Esophagus squamous epithelium (tissue), 5 donors: ENCODE measurements at places on chromosomes 3 and 15.

DNA sequence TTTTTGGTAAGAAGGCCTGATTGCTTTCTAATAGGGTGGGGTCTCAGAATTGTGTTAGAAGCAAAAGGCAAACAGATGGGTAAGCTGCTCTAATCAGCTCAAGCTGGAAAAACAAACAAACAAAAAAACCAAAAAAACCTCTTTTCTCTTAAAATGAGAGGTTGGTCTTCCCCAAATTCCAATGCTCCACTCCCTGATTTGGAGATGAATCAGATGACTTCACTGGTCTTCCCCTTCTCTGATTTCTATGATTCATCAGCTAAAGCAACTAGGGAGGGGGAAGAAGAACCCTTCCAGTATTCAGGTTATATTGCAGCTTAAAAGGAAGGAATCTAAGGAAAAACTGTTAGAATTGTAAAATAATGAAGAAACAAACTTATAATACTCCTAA is 9.6 kb upstream of the ANXA2 start:
- H3K4me3 ChIP-seq: no peak overlapping the region
- no peaks in the 10 kb centered on the region for H3K36me3 ChIP-seq
- no peaks in the 10 kb centered on the region for H3K27me3 ChIP-seq
- DNase-seq: no peak
- H3K27ac ChIP-seq: no peak overlapping the region

- no peaks in the 10 kb centered on the region for H3K4me1 ChIP-seq
- no peak for DNase-seq
- H3K27ac ChIP-seq: no peak overlapping the region
These were observed 72.6 kb downstream of the EBLN2 start for GRCh38 chr3:73134034-73134433.

DNA sequence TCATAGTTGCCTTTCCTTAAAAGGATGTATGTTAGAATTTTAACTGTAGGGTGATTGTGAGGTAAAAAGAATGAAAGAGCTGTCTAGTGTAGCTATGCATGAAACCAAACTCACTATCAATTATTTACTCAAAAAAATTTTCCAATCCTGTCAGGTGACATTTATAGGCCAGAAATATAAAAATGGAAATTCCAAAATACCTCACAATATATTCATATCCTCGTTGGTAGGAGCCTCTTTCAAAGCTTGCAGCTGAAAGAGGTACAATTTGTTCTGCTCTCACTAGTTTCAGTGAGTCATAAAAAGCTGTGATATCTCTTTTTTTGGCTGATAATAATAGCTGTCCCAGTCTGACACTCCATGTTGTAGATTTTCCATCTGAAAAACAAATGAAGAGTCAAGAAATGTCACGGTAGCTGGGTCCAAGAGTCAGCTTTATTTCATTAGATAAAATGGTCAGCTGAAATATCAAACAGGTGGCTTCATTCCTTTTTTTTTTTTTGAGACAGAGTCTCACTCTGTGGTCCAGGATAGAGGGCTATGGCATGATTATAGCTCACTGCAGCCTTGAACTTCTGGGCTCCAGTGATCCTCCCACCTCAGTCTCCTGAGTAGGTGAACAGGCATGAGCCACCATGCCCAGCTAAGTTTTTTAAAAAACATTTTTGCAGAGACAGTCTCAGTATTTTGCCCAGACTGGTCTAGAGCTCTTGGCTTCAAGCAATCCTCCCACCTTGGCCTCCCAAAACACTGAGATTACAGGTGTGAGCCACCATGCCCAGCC is 50.8 kb upstream of the XRN1 start:
- peaks cover 8% of the 10 kb centered on the region for H3K36me3 ChIP-seq
- H3K27ac ChIP-seq: no peak overlapping the region
- no peak overlapping the region for H3K4me3 ChIP-seq
- DNase-seq: no peak
- H3K4me1 ChIP-seq: no peaks in the 10 kb centered on the region
- H3K27me3 ChIP-seq: no peaks in the 10 kb centered on the region

GRCh38 chr3:30643763-30644462 is 37.5 kb downstream of the TGFBR2 start:
- no peak overlapping the region for H3K4me3 ChIP-seq
- H3K27me3 ChIP-seq: no peaks in the 10 kb centered on the region
- no peak for DNase-seq

- H3K36me3 ChIP-seq: no peaks in the 10 kb centered on the region
- no peak overlapping the region for H3K27ac ChIP-seq
- no peak for DNase-seq
- H3K4me1 ChIP-seq: no peaks in the 10 kb centered on the region
- no peak overlapping the region for H3K4me3 ChIP-seq
- no peaks in the 10 kb centered on the region for H3K27me3 ChIP-seq
These were observed 743.7 kb upstream of the NECTIN3 start for GRCh38 chr3:110327870-110328269.

- no peak overlapping the region for H3K27ac ChIP-seq
- no peaks in the 10 kb centered on the region for H3K4me1 ChIP-seq
- no peaks in the 10 kb centered on the region for H3K27me3 ChIP-seq
- DNase-seq: no peak
These were observed 266.3 kb downstream of the CHL1 start for GRCh38 chr3:462851-463250.

DNA sequence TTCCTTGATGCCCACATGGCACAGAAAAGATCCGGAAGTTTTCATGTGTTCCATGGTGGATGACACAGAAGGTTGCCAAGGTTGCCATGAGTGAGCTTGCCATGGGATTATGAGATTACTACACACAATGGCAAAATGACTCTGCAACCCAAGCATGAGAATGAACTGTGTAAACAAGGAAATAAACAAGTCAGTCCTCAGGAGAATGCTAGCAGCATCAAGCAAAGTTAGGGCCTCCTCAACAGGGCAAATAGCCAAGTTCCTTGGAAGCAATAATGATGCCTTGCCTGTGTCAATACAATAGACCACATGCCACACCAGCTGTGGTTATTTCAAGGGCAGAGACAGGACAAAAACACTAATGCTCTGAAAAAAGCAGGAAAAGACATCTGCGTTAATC is 41.8 kb downstream of the AQR start:
- no peak overlapping the region for H3K4me3 ChIP-seq
- H3K4me1 ChIP-seq: no peaks in the 10 kb centered on the region
- no peaks in the 10 kb centered on the region for H3K27me3 ChIP-seq
- no peak overlapping the region for H3K27ac ChIP-seq
- H3K36me3 ChIP-seq: peaks cover 9% of the 10 kb centered on the region

DNA sequence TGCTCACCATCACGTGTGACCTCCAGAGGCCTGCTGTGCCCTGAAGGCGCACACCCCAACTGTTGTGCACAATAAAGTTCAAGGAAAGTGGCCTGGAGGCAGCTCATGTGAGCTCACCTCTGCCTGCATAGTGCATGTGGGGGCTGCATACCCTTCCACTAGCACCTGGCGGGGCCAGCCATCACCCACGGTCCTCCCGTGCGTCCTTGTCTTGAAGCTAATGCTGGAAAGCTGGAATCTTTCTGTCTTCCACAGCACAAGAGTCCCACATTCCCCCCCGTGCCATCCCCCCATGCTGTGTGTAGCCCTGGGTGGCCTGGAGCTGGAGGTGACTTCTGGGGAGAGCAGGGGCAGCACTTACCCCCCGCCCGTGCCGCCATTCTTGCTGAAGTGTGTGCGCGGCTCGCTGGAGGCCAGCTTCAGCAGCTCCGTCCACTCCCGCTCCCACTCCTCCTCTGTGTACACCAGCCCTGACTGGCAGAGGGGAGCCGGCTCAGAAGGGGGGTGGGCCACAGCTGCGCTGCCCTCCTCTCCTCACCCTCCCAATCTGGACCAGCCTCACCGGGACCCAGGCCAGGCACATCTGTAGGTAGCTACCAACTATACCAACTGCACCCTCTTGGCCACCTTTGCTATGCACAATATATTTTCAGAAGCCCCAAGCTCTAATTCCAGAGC is 199.5 kb downstream of the KLF13 start:
- no peaks in the 10 kb centered on the region for H3K36me3 ChIP-seq
- no peak overlapping the region for H3K4me3 ChIP-seq
- no peak overlapping the region for H3K27ac ChIP-seq
- DNase-seq: no peak

DNA sequence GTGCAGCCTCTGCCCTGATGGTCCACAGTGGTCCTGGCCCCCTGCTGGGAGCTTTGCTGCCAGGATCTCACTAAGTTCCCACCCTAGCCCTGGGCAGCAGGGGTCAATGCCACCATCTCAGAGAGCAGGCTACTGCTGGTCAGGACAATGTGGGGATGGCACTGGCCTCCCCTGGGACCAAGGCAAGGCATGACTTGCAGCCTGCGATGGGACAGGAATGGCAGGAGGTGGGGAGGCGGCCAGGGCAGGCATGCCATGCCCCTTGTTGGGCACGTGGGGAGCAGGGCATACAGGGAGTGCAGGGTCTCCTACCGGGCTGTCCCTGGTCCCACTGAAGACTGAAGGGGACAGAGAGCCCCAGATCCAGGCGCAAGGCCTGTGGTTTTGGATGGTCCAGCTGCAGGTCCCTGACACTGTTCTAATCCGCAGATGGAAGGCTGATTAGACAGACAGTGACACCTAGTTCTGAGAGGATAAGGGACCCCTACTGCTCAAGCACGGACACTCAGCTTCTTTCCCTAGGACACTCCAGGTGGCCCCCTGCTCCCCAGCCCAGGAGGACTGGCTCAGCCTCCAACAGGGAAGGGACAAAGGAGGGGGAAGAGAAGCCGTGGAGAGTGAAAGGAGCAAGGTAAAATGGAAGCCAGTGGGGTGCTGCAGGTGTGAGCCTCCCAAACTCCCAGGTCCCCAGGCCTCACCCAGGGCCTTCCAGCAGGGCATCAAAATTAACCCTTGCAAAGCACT is 69.2 kb upstream of the RPL32 start:
- H3K4me3 ChIP-seq: no peak overlapping the region
- H3K4me1 ChIP-seq: no peaks in the 10 kb centered on the region
- no peak overlapping the region for H3K27ac ChIP-seq
- no peak for DNase-seq
- peaks cover 97% of the 10 kb centered on the region for H3K36me3 ChIP-seq
- H3K27me3 ChIP-seq: no peaks in the 10 kb centered on the region
